Posterior vena cava (tissue), 2 donors: ENCODE measurements at places on chromosomes 3 and 15.

- DNase-seq, result no peak
Measured at GRCh38 chr3:59540696-59541095, 490.9 kb upstream of the CFAP20DC start.

GRCh38 chr15:63519548-63520178, 15.3 kb downstream of the USP3 start:
- no peak for DNase-seq

DNA sequence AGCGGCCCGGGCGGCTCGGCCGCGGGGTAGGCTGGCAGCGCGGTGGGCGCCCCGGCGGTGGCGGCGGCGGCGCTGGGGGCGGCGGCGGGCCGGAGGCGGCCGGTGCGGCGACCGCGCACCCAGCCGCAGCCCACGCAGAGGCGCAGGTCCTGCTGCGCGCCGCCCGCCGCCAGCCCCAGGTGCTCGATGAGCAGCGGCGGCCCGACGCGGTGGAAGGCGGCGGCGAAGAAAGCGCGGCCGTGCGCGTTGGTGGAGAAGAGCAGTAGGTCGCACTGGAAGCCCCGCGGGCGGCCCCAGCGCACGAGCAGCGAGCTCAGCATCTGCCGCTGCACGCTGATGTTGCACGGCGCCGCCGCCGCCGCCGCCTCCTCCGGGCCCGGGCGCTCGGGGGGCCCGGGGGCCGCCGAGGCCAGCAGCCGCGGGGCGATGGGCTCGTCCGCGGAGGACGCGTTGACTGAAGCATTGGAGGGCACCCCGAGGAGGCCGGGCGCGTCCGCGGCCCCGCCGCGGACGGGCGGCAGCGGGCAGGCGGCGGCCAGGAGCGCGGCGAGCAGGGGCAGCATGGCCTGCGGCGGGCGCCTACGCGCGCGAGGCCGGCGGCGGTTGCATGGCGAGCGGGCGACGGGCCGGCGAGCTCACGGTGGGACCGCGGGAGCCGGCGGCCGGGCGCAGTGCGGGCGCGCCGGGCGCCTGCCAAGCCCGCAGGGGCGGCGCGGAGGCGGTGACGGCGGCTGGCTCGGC, 452 bp downstream of the TMEM158 start:
- no peak for DNase-seq

GRCh38 chr3:13536832-13537231, 12.1 kb upstream of the FBLN2 start:
- peak; percentile 82 for DNase-seq

- DNase-seq, result no peak
Measured at GRCh38 chr3:64743156-64743886, 55.5 kb upstream of the ADAMTS9 start.

DNA sequence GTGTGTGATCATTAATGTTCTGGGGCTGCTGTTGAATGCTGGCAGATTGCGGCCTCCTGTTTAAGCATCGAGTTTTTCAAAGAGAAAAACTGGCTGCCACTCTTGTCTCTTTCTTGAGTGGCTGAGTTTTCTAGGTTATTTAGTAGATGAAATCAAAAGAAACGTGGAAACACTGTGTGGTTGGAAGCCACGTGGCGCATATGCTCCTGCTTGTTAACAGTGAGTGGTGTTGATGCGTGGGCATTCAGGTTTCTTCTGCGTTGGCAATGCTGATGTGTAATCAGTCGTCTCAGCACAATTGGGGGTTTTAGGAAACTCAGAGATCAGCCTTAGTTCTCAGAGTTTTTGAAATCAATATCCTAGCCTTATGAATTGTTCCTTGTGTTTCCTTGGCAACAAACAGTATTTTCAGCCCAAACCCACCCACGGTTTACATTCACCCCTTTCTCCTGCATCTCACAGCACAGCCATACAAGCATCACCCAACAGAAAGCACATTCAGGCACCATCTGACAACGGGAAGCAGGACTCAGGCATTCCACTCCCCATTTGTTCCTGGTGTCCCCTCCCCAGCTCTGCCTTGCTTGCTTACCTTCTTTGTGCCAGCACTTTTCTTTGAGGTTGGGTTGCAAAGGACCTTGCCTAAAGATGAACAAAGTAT, 74.7 kb downstream of the SEC22A start:
- no peak for DNase-seq

DNA sequence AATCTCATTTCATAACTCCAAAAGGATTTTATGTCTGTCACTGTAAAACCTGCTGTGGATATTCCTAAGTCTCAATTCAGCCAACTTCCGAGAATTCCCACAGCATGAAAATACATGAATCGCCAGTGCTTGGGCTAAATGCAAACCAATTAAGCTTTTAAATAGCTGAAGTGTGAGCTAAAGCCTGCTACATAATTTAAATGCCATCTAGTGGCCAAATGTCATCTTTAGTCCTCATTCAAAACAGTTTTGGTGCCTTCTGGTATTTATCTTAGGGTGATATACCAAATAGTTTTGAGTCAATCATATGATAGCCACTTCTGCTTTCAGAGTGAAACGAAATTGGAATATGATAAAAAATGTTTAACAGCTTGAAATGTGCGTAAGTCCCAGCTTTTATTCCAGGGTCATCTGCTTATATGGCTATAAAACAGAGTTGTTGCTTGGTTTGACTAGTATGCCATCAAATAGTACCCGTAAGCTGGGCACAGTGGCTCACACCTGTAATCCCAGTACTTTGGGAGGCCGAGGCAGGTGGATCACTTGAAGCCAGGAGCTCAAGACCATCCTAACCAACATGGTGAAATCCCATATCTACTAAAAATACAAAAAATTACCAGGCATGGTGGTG, 41.8 kb upstream of the CCNL1 start:
- no peak for DNase-seq

DNA sequence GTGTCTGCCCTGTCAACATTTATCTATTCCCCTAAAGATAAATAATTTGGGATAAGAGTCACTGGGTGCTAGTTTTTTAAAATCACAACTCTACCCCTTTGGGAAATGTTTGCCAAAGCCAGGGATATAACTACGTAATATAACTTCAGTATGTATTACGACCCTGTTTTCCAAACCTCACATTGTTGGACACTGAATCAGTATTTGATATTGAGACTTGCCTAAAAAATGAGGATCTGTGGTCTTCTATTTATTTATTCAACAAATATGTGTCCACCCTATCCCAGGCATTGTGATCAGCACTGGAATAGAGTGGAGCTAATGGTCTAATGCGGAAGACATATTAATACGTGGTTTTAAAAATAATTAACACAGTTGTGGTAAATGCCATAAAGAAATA, 4.5 kb upstream of the MGA start:
- no peak for DNase-seq

DNA sequence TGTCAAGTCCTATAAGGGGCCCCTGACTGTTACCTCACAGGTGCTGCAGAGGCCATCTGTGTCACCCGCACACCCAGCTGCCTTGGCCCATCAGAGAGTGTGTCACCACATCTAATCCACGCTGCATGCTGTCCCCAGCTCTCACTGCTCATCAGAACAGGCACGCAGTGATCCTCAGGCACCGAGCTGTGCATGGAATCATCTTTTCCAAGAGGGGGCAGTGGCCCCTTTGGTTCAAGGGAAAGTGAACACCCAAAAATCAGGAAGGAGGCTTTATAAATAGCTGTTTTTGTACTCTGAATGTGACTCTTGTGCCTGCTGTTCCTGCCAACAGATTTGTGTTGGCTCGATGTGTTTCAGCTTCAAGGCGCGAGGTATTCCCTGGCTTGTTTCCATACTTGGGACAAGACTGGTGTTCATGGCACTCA, 110.3 kb upstream of the ETV5 start:
- no peak for DNase-seq

GRCh38 chr3:97021778-97022177, 207.4 kb downstream of the EPHA6 start:
- DNase-seq, result no peak

- DNase-seq, result no peak
Measured at GRCh38 chr3:98701071-98701675, 62.0 kb upstream of the ST3GAL6 start.

DNA sequence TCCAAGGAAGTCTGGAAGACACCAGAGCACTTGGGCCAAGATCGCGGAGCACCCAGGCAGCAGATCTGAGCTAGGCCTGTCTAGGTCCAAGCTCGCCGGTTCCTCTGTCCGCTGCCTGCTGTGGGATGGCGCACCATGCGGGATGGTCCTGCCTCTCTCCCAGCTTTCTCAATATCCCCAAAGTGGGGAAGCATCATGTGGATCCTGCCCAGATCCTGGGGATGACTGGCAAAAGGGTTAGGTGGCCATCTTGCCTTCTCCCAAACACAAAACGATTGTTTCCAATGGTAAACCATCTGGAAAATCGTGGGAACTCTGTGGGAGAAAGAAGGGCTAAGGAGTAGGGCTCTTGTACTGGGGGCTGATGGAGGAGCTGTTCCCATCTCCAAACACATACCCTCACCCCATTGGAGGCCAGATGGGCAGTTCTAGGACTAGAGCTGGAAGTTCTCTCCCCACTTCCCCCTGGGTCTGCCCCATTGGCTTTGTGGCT, 8.9 kb downstream of the PRKCD start:
- DNase-seq, result no peak

GRCh38 chr3:37635251-37635650, 226.4 kb upstream of the CTDSPL start:
- DNase-seq, result no peak

- no peak for DNase-seq
Measured at GRCh38 chr3:152843955-152844354, 9.0 kb downstream of the P2RY1 start.

GRCh38 chr3:13158408-13158807, 85.2 kb upstream of the IQSEC1 start:
- DNase-seq, result peak; percentile 41

- DNase-seq, result no peak
Measured at GRCh38 chr15:74506515-74506840, 34.5 kb upstream of the ARID3B start.

DNA sequence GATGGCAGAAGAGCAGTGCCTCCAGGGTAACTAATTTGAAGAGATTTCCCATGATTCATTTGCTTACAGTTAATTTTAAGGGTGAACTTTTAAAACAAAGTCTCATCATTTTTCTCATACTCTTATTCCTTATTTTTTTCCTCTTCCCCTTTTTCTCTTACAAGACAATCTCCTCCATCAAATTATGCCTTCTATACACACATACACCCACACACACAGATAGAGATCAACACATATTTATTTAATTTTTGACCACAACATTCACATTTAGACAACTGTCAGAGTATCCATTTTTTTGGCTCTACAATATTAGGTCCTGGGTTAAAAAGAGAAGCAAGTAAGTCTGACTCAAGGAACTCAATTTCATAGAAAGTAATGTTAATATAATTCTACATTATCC, 37.6 kb downstream of the AAGAB start:
- no peak for DNase-seq

DNA sequence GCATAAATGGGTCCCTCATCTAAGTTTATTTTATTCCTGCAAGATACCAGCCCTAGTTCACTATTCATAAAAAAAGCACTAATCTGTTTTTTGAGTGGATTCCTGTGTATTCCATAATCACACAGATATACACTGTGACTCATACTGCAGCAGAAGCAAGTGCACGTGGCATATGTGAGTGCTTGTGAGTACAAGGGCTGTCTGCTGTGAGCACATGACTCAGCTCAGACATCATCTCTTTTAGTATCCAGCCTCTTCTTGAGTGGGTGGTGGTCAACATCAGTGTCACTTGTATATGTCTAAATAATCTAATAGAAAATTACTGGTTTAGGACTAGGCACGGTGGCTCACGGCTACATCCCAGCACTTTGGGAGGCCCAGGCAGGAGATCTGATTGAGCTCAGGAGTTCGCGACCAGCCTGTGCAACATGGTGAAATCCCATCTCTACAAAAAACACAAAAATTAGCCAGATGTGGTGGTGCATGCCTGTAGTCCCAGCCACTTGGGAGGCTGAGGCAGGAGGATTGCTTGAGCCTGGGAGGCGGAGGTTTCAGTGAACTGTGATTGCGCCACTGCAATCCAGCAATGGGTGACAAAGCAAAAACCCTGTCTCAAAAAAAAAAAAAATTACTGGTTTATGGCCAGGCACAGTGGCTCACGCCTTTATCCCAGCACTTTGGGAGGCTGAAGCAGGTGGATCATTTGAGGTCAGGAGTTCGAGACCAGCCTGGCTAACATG, 49.8 kb downstream of the NIPA2 start:
- DNase-seq, result peak; percentile 53

- no peak for DNase-seq
Measured at GRCh38 chr15:32866454-32867312, 148.9 kb downstream of the GREM1 start.

DNA sequence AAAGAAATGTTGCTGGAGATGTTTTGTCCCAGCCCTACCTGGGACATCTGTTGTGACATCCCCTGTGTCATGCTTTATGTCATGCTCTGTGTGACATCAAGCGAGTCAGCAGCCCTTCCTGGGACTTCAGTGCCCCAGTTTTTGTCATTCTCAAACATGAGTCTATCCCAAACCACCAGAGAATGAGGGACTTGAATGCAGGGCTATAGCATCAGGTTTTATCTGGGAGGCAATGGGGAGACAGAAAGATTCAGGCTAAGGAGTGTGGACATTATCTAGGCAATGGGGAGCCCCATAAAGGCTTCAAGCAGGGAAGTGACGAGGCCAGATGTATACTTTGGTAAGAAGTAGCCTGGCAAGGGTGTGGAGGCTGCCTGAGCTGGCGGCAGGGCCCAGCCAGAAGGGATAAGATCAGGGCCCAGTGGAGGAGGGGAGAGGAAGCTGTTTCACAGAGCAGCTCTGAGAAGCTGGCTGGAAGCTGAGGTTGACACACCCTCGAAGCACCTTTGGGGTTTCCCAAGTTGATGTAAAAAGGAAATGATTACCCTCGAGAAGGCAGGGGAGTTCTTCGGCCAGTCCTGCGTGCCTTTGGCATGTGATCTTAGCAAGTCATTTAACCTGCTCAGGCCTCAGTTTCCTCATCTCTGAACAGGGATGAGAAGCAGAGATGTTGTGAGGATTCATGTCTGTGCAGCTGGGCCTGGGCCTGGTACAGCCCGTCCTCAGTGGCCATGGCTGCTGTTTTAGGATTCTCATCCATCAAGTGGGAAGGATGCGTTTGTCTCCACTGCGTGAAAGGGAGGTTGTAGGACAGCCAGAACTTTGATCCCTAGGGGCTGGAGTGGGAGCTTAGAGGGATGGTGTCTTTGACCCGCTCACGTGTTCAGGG, 34.3 kb downstream of the IRAK2 start:
- DNase-seq, result no peak
